HCT116 (cell line): ENCODE measurements at places on chromosomes 3 and 15. TPM values are rescaled to one million over a fixed set of nuclear protein-coding genes. Genes with fewer than 3 reads are reported as not detected.

DNA sequence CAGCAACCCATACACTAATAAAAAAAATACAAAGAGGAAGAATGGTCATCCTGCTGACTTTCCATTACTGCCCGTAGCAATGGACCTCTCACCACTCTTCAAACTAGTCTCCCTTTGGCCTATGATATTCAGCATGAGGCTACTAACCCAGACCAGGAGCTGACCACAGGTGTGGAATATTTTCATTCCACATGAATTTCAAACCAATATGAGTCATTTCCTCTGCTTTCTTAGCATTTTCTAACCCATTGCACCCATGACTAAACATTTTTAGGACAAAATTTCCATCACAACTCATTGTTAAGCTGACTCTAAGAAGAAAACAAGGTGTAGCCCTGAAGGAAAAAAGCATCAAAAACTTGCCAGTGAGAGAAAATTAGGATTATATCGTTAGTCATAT, 34.0 kb upstream of the ZPLD1 start:
- peak; percentile 34 for DNase-seq

GRCh38 chr3:146542179-146542578, 2.2 kb downstream of the PLSCR1 start:
- DNase-seq, result no peak

GRCh38 chr3:38454178-38454883, 641 bp downstream of the ACVR2B start:
- DNase-seq, result no peak

DNA sequence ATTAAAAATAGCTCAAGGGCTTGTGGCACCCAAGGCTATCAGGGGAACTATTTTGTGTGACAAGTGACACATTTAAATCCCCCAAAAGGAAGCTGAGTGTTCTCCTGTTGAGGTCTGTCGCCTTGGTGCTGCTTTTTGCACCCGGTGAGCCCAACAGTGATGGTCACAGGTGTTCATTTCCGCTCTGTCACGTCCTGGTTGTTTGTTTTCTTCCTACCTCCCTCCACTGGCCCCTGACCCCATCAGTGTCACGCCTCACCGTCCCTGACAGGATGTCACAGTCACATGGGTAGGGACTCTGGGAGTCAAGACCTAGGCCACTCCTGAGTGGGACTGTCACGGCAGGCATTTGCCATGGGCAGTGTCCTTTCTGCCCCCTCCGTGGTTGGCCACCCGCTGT, 11.2 kb downstream of the SLCO3A1 start:
- DNase-seq, result no peak

DNA sequence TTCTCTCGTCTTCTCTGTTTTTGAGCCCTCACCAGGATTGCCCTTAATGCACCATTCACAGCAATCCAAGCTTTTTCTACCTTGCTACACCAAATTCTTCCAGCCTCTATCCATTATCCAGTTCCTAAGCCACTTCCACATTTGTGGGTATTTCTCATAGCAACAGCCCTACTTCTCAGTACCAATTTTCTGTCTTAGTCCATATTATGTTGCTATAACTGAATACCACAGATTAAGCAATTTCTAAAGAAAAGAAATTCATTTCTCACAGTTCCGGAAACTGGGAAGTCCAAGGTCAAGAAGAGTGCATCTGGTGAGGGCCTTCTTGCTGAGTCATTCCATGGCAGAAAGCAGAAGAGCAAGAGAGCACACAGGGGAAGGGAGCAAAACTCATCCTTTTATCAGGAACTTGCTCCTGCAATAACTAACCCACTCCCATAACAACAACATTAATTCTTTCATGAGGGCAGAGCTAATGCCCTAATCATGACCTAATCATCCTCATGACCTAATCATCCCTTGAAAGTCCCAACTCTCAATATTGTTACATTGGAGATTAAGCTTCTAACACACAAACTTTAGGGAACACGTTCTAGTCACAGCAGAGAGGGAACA, 9.7 kb upstream of the EIF1B start:
- DNase-seq, result no peak

Gene KCNMB3
- total RNA-seq, result not detected

Gene SMCO1
- total RNA-seq, result not detected

Gene VWA5B2
- 10.6 TPM for total RNA-seq
